ENCODE measurements at places on chromosomes 16 and 17. TPM values are rescaled to one million over a fixed set of nuclear protein-coding genes. Genes with fewer than 3 reads are reported as not detected.

The TBC1D3G gene
- not detected for total RNA-seq

The PDIA2 gene
- total RNA-seq: not detected

The EVI2B gene
- total RNA-seq: 1.4 TPM

The TBC1D26 gene
- not detected for total RNA-seq

The KRTAP4-5 gene
- total RNA-seq: not detected

The CTRL gene
- total RNA-seq: 0.37 TPM

The LITAFD gene
- total RNA-seq: not detected

The SENP3 gene
- total RNA-seq: 69.1 TPM

The FNDC8 gene
- not detected for total RNA-seq

The BRIP1 gene
- 12.7 TPM for total RNA-seq

The UMOD gene
- total RNA-seq: not detected

The SYNGR2 gene
- total RNA-seq: 1.8 TPM

The CBFA2T3 gene
- not detected for total RNA-seq

The CCL17 gene
- total RNA-seq: not detected

Measured in subcutaneous preadipocyte (primary cell).